ENCODE measurements at places on chromosomes 1 and 21.

DNA sequence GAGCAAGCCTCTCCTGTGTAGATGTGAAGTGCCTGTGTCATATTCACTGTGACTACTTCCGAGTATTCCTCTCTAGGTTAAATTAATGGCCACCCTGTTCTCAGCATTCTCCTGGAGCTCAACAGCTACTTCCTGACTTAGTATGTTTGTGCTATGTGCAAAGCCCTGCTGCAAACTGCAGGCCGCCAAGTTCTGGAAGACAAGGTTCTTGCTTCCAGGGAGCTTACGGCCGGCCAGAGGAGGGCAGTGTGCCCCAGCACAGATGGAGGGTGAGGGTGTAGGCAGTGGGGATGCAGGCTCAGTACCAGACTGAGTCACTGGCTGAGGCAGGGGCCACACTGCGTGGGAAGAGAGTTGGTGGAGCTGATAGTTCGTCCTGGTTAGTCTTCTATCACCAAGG is 43.2 kb downstream of the ELK4 start:
- DNase-seq: no peak

DNA sequence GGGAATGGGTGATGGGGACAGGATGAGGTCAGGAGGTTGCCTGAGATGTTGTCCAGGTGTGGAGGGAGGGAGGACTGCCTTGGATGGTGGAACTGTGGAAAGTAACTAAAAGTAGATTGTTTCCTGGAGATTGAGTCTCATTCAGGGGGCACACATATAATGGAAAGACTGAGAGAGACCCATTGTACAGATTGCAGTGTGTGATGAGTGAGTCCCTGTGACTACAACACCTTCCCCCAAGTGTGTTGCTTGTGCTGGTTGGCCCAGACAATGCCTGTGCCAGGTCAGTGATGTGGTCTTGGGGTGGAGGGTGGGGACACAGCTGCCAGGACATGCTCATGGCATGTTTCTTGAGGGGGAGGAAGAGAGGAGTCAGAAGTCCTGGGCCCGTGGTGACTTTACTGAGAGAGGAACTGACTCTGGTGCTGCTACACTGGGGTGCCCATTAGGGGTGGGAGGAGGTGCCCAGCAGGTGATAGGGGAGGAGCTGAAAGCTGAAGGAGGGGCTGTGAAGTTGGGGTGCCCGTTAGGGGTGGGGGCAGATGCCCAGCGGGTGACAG is 5.2 kb downstream of the SNAP47 start:
- DNase-seq: no peak

DNA sequence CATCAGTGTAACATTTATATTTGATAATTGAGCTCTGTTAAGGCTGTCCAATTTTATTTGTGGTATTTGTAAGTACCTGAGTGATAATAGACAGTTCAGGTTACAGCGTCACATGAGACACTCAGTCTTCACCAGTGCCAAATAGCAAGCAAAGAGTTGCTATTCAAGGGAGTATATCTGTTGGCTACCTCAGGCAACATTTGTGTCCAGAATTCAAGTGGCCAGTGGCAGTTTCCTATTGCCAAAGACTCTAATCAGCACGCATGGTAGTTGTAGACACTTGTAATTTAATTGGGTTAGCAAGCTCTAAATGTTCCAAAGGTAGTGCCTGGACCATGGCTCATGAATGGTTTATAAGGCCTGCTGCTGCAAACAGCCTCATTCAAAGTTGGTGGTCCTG is 1524.3 kb upstream of the B3GALT2 start:
- no peak for DNase-seq

GRCh38 chr1:158185770-158186169 is 5.1 kb downstream of the CD1D start:
- DNase-seq: no peak

GRCh38 chr1:57163325-57163724 is 197.5 kb upstream of the C8B start:
- DNase-seq: no peak

GRCh38 chr1:65791396-65791795 is 1.3 kb upstream of the PDE4B start:
- no peak for DNase-seq

GRCh38 chr1:27618341-27619082 is 14.6 kb upstream of the AHDC1 start:
- DNase-seq: no peak

GRCh38 chr1:40966417-40966816 is 13.1 kb upstream of the CTPS1 start:
- no peak for DNase-seq

- no peak for DNase-seq
Measured at GRCh38 chr1:180241716-180242544, 11.9 kb downstream of the LHX4 start.

GRCh38 chr1:4599521-4599920 is 54.9 kb upstream of the AJAP1 start:
- no peak for DNase-seq

DNA sequence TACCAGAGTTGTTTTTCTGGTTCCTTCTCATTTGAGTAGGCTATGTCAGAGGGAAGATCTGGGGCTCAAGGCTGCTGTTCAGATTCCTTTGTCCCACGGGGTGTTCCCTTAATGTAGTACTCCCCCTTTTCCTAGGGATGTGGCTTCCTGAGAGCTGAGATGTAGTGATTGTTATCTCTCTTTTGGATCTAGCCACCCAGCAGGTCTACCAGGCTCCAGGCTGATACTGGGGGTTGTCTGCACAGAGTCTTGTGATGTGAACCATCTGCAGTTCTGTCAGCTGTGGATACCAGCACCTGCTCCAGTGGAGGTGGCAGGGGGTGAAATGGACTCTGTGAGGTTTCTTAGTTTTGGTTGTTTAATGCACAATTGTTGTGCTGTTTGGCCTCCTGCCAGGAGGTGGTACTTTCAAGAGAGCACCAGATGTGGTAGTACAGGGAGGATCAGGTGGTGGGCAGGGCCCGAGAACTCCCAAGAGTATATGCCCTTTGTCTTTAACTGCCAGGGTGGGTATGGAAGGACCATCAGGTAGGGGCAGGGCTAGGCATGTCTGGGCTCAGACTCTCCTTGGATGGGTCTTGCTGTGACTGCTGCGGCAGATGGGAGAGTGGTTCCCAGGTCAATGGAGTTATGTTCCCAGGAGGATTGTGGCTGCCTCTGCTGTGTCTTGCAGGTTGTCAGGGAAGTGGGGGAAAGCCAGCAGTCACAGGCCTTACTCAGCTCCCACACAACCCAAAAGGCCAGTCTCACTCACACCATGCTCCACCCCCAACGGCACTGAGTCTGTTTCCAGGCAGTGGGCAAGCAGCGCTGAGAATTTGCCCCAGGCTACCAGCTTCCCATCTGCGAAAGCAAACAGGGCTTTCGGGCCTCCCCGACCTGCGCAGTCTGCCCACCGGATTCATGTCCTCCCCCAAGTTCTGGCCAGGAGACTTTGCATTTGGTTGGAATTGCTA is 64.2 kb downstream of the SERINC2 start:
- DNase-seq: no peak

GRCh38 chr1:7503691-7504437 is 267.2 kb upstream of the VAMP3 start:
- no peak for DNase-seq

GRCh38 chr1:232393444-232394146 is 236.3 kb downstream of the SIPA1L2 start:
- no peak for DNase-seq

DNA sequence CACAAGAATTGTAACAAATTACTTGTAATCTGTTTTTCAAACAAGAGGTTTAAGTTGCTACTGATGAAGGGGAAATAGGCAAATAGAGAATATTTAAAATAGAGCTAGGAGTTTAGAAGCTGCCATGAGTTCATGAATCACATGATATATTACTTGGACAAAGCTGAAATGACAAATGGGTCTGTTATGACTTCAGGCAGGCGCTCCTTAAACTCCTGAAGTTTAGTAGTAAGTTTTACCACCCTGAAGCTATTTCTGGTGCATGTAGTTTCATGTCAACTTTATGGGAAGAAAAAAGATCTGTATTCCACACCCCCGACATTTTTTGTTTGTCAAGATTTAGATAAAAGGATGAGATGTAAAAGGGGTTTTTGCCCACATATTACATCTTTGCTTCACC is 58.5 kb downstream of the PLA2G4A start:
- DNase-seq: no peak

DNA sequence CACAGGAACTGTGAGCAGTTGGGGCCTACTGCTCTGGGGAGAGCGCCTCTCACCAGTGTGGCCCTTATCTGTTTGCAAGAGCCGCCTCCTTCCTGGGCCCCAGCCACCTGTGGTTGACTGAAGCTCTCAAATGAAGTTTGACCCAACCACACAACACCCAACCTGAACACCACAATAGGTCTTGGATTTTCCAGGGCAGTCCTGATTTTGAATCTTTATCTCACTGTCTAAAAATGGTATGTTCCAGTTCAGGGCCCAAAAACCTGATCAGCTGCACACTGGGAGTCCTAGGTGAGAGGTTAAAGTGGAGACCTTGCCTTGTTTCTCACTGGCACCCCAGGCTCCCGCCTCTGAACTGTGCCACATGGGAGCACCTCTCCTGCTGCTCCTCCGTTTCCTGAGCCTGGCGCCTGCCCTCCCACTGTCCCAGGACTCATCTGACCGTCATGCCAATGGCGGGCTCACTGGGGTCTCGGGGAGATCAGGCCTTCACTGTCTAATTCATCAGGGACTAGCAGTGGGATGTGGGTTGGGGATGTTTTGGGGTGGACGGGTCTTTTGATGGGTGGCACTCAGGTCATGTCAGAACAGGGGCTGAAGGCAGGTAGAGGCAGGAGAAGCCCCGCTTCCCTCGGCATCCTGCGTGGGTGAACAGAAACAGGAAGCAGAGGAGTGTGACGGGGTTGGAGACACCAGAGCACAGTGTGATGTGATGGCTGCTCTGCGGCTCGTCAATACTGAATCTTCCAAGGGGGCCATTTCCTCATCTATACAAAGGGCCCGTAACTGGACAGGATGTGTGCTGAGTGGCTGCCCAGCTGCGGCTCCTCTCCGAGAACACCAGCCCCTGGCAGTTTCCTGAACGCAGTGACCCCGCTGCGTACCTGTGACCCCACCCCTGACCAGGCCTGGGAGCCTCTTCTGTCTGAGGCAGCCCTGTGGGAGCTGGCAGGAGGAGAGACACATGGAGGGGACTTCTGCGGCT is 59.6 kb upstream of the ITPKB start:
- DNase-seq: no peak

DNA sequence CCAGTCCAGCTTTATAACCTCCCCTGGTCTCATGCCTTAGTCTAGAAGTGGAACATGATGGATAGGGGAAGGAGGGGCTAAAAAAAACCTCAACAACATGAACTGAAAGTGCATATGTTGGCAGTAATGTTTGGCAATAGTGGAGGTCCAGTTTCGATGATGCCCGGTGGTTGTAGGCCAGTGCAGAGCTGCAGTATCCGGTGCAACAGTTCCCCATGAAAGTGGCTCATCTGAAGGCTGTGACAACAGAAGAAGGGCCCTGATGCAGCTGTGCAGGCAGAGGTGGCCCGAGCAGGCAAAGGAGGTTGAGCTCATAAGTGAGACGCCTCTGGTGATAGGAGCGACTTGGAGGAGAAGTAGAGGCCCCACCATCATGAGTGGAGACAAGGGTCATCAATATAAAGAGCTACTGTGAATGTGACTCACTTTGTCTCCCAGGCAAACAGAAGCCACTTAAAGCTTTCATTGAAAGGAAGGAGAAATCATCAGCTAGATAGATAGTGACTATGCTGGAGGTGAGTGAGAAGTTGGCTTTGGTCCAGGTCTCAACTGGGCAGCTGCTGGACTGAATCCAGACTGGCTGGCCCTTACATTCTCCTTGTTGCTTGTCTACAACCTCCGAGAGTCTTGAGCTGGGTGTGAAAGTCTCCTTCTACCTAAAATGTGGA is 10.2 kb upstream of the CREG1 start:
- DNase-seq: no peak

- no peak for DNase-seq
Measured at GRCh38 chr21:38293765-38294164, 37.0 kb downstream of the KCNJ15 start.

- no peak for DNase-seq
Measured at GRCh38 chr1:26459573-26460031, 12.6 kb upstream of the HMGN2 start.

DNA sequence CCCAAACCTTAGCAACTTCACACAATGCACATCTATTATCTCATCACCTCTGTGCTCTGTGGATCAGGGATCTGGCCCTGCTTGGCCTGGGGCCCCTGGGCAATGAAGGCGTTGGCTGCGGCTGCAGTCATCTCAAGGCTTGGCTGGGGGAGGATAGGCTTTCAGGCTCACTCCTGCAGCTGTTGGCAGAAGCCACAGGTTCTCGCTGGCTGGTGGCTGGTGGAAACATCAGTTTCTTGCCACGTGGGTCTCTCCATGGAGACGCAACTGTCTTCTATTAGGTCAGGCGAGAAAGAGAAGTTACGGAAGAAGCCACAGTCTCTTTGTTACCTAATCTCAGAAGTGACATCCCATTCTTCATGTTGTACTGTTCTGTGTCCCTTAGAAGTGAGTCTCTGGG is 3.6 kb upstream of the NPPA start:
- no peak for DNase-seq

DNA sequence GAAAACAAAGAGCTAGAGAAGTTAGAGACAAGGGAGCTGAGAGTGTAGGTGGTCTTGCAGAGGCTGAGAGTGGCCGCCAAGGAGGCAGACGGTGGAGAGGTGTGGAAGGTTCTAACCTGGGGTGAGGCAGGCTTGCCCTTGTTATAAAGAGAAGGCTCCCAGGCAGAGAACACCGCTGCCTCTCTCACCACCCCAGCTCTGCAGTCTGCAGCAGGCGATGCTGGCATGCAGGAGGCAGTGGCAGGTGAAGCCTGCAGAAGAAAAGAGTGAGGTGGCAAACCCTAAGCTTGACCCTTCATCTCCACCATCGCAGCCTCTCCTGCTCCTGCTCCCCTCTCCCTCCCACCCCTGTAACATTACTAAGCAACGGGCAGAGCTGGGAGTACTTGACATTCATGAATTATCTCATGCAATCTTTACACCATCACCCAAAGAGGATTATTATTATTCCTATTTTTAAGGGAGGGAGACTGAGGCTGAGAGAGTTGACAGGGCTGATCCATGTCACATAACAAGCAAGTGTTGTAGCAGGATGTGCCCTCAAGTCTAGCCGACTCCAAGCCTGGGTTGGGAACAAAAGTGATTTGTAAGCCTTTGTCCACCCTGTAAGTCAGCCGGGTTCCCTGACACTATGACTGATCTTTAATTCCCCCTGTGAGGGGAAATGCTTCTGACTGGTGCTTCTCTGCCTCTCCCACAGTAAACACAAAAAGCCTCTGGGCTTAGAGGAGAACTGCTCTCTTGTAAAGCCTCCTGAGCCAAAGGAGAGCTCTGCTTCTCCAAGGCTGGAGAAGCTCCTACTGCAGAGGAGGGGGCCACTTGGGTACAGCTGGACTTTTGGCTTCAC is 36.1 kb downstream of the KANK4 start:
- no peak for DNase-seq

DNA sequence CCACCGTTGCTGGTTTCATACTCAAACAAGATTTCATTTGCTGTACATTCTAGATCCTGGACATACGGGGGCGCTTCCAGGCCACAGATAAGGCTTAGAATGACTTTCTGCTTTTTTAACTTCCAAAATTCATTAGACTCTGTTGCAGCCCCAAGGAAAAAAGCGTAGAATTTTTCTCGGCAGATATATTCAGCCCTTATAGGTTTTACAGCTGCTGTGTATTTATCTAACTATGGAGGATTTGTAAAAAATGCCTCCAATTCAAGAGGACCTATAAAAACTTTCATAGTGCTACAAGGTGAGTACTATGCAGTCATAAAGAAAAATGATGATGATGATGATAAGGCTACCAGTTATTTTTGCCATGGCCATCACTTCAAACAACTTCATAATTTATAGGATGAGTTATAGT is 51.6 kb downstream of the SLC30A10 start:
- DNase-seq: no peak
